ENCODE measurements at places on chromosomes 3 and 15. TPM values are rescaled to one million over a fixed set of nuclear protein-coding genes. Genes with fewer than 3 reads are reported as not detected.

The CYFIP1 gene
- total RNA-seq = 111 TPM

GRCh38 chr15:64182859-64183370, 20.1 kb upstream of the PPIB start:
- DNase-seq = no peak

DNA sequence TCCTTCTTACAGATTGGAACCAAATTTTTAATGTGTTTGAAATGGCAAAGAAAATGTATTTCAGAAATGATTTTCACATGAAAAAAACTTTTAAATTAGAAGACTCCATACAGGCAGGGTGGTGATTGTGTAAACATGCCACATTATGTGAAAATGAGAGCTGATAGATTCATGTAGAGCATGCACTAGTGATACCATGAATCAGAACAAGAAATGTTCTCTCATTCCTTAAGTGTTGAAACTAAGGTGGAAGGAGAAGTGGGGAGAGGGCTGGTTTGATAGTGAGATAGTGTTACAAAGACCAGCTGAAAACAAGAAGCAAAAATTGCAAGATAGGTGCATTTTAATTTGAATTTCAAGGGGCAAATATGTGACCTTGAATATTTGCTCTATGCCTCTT, 100.3 kb downstream of the CCNL1 start:
- no peak for DNase-seq

GRCh38 chr3:64460877-64461276, 226.9 kb downstream of the ADAMTS9 start:
- DNase-seq = no peak

- no peak for DNase-seq
Observed at GRCh38 chr3:125262161-125262560, 49.6 kb upstream of the SLC12A8 start.

The OR5H14 gene
- total RNA-seq = not detected

DNA sequence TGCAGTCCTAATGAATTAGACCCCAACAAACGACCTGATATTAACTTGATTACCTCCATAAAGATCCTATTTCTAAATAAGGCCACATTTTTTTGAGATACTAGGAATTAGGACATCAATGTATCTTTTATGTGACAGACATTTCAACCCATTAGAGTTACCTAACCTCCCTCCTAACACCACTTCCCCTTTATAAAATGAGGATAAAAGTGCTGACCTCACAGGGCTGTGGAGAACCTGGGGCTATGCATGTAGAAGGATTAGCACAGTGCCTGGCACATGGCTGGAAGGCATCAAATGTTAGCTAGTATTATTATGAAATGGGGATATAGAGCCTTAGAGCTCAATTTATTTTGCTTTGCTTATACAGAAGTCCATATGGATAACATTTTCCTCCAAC, 53.5 kb upstream of the LRRN1 start:
- DNase-seq = no peak

The PRR20G gene
- total RNA-seq = not detected

The SLC24A1 gene
- 22.8 TPM for total RNA-seq

- DNase-seq = no peak
Observed at GRCh38 chr3:99084826-99085225, 183.3 kb upstream of the DCBLD2 start.

The ADAMTS17 gene
- 42.1 TPM for total RNA-seq

The LYZL4 gene
- not detected for total RNA-seq

The WNT5A gene
- 59.0 TPM for total RNA-seq

- DNase-seq = no peak
Observed at GRCh38 chr15:74384881-74385643, 17.6 kb upstream of the CYP11A1 start.

DNA sequence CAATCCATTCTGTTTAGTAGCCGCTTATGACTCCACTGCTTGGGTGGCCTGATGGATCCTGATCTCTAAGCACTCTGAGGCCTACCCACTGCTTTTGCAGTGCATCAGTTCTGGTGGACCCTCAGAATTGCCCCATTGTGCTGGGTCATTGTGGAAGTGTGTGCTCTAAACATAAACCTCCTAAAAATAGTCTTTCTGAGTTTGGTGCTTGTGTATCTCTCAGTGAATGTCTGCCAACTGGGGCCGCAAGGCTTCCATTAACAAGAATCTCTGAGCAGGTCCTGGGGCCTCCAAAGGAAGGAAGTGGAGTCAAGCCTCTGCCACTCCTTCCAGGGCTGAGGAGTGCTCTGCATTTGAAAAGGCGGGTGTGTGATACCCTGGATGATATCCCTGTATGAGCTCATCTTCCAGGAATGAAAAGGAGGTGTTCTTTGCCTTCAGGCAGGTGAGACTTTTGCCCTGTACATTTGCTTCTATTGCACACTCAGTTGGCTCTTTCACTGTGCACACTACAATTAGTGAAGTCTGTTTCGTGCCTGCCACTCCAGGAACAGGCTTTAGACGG, 80.0 kb upstream of the CACNA2D3 start:
- DNase-seq = no peak

The CHST14 gene
- 40.4 TPM for total RNA-seq

DNA sequence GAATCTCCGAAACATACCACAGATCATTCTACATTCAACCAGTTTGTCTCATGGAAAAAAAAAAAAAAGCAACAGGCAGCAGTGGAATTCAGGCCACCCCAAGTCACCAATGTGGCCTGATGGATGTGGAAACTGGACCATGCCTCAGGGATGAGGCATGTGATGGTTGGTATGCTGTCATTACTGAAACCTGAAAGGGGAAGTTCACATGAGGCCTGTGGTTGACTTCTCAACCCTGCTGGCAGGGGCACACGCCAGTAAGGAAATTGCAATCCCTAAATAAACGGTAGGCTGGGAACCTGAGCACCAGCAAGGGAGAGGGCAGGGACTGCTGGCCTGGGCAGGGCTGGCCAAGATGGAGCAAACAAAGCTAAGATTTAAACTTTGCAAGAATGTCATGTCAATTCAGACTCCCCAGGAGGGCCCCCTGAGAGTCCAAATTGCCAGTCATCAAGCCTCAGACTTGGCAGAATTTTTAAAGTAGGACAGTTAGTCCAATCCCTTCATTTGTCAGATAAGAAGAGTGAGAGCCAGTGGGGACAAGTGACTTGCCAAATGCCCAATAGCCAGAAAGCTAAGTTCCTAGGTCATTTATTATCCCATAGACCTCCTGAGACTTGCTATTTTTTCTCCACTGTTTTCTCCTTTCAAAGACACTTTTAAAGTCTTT, 310.4 kb downstream of the ERC2 start:
- no peak for DNase-seq
